ENCODE measurements at places on chromosomes 2 and 18.

- DNase-seq, result no peak
These were observed 27.9 kb upstream of the EPC2 start for GRCh38 chr2:148616662-148617061.

DNA sequence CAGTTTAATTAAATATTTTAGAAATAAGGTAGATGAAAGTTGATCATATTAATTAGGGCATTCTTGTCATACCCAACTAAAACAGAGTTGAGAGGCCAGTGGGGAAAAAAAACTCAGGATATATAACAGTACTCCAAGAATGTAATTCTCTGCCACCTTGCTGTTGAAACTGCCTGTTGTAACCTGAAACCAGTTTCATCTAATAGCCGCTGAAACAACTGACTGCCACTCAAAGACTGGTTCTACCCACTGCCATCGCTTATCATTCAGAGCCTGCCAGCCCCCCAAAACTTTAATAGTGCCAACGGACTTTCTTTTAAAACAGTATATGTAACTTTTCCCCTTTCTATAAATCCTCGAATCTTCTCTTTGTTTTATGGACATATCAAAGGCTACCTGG is 37.7 kb upstream of the FSIP2 start:
- peak; percentile 66 for DNase-seq

DNA sequence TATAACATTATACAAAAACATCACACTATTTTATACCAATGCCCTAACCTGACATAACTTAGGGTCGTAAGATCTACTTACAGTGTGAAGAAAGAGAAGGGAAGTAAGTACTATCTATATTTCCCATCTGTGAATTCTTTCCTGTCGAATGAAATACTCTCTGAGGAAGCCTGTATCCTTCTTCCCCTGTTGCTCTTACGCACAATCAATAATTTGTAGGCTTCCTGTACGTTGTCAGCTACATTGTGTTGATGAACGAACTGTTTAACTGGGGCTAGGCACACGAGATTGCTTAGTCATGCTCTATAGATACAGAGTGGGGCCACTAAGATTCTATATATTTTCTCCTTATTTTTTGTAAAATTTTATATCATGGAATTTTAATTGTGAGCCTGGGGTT is 1125.0 kb upstream of the CELF4 start:
- DNase-seq, result no peak

- peak; percentile 66 for DNase-seq
These were observed 686 bp downstream of the UBXN4 start for GRCh38 chr2:135742325-135742757.

GRCh38 chr2:4995466-4995865 is 696.7 kb upstream of the SOX11 start:
- DNase-seq, result peak; percentile 21

GRCh38 chr2:192535956-192536921 is 341.5 kb upstream of the TMEFF2 start:
- no peak for DNase-seq

DNA sequence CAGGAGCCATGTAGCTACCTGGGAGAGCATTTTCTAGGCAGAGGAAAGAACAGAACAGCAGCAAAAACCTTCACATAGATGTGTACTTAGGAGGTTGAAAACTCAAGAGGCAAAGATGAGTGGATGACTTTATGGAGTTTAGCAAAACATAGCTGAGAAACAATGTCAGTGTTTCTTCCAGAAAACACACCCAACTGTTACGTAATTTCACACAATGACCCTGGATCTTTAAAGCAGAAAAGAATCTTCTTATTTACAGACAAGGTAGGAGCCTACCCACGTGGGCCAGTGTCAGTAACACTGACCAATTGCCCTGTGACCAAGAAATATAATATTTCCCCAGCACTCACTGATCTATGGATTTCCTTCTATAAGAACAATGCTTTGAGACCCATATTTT is 254.6 kb downstream of the CDH20 start:
- no peak for DNase-seq

Data from NCI-H2171 treated with DMSO at 0.1 percent for 48 hours (cell line).